Cerebellar nuclear complex (tissue), 1 donor: ENCODE measurements at places on chromosomes 1 and 21.
A peak's percentile ranks its signal among the peaks of the same experiment; 100 is the strongest.

GRCh38 chr1:111202707-111203623 is 2.5 kb upstream of the DENND2D start:
- no peak for DNase-seq

- no peak for DNase-seq
These were observed 4.1 kb downstream of the KIF21B start for GRCh38 chr1:201019321-201019977.

DNA sequence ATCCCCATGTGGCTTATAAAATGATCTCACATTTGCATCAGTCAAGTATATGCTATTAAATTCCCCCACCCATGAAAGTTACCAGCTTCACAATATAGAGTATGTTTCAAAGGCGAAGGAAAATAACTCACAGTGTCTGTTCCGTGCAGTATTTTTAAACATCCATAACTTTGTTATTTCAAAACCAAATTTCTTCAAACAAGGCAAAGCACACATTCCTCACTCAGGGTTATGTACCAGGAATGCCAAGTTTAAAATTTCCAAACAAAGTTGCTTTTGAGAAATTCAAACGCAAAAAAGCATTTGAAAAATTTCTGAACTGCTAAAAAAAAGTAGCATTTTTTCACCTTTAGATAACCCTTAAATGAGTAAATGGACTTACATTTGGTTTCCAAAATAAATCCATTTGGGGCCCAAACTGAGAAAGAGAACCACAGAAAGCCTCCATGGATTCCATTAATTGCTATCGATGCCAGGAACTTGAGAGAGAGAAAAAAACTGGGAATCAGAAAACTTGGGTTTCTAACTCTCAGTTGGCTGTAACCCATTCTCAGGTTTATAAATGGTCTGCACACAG is 149.5 kb downstream of the SLC30A10 start:
- DNase-seq = no peak

DNA sequence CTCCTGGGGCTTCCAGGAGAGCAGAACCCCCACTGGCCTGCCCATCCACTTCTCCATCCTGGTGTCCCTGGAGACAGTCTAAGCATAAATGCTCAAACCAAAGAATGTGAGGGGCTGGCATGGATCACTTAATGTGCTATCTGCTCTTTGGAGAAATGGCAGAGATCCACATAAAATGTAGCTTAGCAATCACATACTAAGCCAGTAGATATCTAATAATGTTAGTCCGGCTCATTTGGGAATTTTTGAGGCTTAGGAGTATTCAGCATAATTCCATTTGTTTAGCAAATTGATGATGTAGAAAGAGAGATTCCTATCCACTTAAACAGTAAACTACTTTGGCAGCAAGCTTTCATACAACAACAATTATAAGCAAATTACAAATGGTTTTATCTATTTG is 90.7 kb downstream of the TENT5C start:
- DNase-seq = no peak

- DNase-seq = peak; percentile 93
These were observed at the start of gene SHC1 for GRCh38 chr1:154970631-154971340. Gene SHC1 (minus strand): TSS chr1:154970747. CDS start chr1:154970526, 221 bp downstream.

- no peak for DNase-seq
These were observed 28.2 kb downstream of the CHD1L start for GRCh38 chr1:147270721-147271120.

DNA sequence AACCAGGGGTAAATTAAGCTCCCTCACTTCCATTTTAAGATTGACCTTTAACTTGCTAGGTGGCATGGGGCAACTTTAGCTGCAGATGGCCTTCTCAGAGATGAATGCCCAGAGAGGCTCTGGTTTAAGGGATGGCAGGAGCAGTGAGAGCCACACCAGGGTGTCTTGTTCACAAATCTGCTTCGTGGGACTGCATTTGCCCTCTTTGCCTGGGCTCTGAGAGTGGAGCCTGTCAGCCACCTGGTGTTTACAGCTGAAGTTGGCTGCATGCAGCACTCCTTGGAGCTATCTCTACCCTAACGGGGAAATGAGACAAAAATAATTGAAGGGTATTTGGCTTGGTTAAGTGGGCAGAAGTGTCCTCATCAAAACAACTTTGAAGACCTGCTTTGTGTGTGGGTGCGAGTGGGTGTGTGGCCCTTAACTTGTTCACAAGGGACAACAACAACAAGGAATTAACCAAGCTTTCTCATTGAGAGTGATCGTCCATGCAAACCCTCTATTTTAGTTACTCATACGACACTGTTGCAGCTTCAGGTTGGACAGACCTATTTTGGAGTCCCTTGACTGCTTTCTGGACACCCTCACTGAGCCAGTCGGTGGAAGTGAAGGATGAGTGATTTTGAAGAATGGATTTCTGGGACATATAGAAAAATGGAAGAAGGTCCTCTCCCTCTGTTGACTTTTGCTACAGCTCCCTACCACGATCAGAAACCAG is 29.8 kb downstream of the PGM1 start:
- DNase-seq = peak; percentile 16

- DNase-seq = no peak
These were observed 256.3 kb upstream of the IRF2BP2 start for GRCh38 chr1:234866007-234866866.

GRCh38 chr1:178189814-178190213 is 95.9 kb downstream of the RASAL2 start:
- DNase-seq = no peak

DNA sequence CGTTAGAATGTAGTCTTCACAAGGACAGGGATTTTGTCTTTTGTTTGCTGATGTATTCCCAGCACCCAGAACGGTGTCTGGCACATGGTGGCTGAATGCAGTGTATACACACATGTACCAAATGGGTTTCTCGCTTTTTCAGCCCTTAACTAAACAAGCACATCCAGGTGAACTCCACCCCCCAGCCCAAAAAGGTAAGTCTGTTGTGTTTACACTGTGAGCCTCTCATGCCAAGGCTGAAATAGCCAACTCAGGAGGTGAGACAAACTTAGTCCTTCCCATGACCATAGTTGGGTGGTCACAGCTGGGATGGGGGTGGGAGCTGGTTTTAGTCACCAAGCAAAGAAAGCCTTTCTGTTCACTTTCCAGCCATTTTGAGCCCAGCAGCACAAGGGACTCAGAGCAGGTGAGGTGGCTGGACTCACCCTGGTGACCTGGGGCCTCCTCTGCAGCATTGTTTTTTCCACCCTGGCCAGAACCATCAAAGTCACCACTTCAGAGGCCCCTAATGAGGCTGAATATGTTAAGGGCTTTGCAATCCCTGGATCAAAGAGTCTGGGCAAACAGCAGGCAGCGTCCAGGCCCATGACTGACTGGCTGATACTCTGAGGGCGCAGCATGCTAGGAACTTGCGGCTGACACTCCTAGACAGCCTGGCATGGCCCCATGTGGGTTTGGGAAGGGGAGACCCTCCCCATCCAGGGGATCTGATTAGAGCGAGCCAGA is 8.7 kb downstream of the TENT5B start:
- no peak for DNase-seq

DNA sequence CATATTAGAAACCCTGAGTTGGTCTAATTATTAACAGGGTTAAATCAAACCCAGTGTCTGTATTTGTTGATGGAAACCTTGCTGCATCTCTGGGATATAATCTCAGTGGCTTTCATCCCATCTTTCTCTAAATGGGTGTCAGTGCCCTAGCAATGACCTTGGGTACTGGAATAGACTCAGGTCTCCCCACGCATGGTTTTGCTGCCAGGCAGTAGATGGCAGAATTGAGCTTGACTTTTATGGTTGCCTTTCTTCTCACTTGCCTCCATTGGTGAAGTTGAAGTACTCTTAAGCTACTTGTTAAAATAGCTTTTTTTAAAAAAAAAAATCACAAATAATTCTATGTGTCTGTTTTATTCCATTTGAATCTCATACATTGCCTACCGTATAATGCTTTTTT is 81.8 kb upstream of the HMCN1 start:
- DNase-seq = no peak

DNA sequence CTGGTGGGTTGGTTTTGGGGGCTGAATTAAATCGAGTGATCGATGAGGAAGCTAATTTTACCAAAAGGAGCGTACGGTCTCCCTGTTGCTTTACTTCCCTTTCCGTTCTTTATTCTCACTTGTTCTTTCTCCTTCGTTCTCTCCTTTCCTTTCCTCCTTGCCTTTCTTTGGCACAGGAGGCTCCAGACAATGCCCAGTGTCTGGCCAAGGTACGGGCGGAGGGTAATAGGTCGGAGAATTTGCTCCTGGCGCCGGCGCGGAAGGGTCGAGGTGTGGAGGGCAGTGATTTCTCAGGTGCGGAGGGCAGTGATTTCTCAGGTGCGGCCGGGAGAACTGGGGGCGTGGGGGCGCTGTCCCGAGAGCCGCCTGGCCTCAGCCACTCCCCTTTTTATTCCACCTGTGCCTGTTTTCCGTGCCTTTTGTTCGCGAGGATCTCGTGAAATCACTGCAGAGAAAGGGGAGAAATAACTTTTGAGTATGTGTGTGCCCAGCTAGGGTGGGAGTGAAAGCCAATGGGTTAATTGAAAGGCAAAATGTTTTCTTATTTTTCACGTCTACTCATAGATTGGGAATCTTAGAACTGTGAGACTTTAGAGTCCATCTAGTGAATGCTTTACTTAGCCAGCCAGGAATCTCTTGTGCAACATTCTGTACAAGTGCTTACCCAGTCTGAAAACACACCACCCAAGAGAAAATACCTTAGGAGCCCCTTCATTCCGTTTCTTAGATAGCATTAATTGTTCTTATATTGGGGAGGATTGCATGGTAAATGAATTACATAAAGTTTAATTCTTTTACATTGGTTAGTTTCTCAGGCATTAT is 1.3 kb downstream of the FNBP1L start:
- no peak for DNase-seq

- no peak for DNase-seq
These were observed 33.5 kb downstream of the ECE1 start for GRCh38 chr1:21256776-21257175.

GRCh38 chr1:30197639-30198450 is 525.5 kb downstream of the MATN1 start:
- DNase-seq = no peak

GRCh38 chr1:44037154-44037553 is 5.9 kb upstream of the SLC6A9 start:
- no peak for DNase-seq

GRCh38 chr1:182681568-182681912 is 2.8 kb downstream of the RGS8 start:
- no peak for DNase-seq

DNA sequence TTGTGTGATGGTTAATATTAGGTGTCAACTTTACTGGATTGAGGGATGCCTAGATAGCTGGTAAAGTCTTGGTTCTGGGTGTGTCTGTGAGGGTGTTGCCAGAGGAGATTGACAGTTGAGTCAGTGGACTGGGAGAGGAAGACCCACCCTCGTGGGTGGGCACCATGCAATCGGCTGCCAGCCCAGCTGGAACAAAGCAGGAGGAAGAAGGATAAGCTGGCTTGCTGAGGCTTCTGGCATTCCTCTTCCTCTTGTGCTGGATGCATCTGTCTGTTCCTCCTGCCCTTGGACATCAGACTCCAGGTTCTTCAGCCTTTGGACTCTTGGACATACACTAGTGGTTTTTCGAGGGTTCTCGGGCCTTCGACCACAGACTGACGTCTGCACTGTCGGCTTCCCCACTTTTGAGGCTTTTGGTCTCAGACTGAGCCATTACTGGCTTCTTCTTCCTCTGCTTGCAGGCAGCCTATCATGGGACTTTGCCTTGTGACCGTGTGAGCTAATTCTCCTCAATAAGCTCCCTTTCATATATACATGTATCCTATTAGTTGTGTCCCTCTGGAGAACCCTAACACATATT is 184.3 kb upstream of the LMO4 start:
- no peak for DNase-seq

DNA sequence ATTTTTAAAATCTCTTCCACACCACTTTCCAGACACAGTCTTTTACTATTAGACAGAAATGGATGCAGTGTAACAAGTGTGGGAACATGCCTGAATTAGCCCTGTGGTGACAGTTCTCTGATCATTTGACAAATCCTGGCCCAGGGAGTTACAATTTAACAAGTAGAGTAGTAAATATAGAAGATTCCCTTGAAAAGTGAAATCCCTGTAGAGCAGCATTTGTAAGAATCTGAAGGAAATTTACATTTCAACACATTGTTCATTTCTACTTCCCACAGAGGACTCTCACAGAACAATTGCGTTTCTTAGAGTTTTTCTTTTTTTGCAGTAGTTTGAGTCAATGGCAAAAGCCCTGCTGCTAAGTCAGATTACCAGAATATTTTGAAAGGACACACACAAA is 458.3 kb upstream of the BRINP3 start:
- DNase-seq = no peak

GRCh38 chr21:36849461-36850105 is 116.9 kb downstream of the HLCS start:
- DNase-seq = no peak

DNA sequence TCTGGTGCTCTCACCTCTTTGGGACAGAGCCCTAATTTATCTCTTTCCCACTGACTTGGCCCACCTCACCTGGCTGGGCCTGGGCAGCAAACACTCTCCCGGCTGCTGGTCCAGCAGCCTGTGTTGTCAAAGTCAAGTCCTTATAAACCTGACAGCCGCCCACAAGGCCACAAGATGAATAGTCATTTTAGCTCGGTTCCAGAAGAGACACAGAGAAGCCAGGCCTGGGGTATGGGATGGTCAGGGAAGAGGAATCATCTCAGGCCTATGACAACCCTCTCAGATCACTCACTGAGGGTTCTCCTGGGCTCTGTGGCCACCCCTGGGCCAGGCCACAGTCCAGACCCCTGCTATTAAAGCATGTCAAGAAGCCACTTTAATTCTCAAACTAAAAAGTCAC is 158.5 kb downstream of the FOXD2 start:
- no peak for DNase-seq

- DNase-seq = no peak
These were observed 13.8 kb downstream of the SAMD11 start for GRCh38 chr1:937521-937920.

DNA sequence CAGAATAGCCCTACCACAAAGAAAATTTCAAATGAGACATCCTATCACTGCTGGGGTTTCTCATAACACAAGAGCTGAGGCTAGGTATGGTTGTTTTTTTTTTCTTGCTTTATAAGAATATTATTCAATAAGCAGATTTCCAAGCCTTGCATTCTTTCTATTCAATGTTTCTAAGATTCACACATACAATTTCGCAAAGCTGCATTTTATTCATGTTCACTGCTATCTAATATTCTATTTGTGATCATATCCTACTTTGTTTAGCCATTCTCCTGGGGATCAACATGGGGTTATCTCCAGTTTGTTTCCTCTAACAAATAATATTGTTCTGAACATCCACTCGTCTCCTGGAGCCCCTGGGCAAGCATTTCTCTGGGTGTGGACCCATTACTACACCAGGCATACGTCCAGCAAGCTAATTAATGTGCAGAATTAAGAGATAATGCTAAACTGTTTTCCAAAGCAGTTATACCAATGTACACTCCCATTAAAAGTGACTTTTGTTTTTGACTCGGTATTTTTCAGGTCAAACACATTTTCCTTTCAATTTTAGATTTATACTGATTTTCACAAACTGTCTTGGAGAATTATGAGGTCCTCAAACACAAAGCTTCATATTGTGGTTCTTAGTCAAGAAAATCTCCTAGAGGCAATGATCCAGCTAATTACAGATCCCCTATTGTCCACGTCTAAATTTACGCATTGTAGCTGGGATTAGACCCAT is 15.7 kb upstream of the HLCS start:
- DNase-seq = no peak
